ENCODE measurements at places on chromosomes 7 and 10.
A peak's percentile ranks its signal among the peaks of the same experiment; 100 is the strongest.

DNA sequence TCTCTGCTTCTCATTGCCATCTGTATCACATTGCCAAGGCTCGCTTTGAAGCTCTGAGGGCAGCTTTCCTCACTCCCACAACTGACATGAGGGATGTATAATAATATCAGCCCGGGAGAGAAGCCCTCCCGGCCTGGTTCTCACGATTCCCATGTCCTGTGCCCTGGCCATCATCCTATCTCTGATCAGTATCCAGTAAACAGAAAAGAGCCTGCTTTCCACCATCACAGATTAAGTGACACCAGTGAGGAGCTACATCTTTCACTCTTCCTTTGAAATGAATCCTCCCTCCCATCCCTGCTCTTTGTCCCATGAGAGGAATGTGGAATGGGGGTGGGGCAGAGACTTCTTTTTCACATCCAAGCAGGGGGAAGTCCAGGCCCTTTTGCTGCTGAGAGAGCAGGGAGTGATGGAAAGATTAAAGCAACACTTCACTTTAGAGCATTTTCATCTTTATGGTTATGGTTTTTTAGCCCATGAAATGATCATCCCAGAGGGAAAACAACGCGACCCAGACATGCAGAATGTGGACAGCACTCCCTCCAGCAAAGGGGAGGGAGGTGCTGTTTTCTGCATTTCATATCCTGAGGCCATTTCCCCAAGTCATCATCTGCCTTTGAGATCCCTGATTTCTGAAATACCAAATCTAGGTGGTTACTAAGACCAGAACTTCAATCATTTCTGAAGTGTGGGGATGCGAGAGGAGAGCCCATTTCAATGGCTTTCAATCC is 84.6 kb upstream of the LYZL1 start:
- DNase-seq, result no peak

DNA sequence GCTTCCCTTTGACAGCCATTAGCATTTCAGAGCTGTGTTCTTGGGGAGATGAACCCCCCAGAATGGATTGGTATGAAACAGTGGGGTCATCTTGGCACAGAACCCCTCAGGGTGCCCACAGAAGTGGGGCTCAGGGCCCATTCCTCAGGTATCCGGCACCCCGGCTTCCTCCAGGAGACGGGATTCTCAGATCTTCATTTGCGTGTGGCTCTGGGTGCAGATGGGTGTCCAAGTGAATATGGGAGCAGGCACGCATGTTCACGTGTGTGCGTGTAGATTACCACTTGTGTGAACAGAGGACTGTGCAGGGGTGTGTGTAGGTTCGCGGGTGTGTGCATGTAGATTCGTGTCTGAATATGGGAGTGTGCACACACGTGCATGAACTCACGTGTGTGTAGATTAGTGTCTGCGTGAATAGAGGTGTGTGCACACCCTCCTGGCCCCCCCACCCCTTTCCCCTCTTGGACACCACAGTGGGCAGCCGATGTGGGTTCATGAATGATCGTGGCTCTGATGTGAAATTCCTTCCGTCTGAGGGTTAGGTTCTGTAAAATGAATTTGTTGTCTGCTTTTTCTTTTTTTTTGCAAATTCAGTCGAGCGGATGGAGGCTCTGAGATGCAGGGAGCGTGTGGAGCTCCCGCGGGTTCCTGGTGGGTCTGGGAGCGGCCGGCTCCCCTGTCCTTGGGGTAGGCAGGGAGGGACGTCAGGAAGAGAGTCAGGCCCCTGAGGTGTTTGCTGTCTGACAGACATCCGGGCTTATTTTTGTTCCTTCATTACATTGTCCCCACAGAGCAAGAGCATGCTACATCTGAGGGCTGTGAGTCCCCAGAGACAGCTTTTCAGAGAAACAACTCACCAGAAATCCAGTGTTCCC is 7.4 kb downstream of the ELFN1 start:
- no peak for DNase-seq

DNA sequence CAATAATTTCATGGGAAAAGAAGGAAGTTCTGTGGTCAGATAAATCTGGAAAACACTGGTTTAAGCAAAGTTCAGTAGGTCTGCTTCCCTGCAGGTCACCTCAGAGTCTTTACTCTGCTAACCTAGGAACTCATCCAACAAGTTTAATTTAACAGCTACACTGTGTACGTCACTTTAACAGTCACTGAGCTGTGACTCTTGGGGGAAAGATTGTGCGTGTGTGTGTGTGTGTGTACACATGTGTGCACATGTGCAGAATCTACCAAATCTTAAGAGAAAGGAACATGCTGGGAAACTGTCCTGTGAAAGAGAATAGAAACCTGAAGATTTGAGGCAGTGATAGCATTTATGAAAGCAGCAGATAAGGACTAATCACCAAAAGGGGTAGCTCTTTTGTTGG is 62.6 kb downstream of the IKZF1 start:
- DNase-seq, result no peak

DNA sequence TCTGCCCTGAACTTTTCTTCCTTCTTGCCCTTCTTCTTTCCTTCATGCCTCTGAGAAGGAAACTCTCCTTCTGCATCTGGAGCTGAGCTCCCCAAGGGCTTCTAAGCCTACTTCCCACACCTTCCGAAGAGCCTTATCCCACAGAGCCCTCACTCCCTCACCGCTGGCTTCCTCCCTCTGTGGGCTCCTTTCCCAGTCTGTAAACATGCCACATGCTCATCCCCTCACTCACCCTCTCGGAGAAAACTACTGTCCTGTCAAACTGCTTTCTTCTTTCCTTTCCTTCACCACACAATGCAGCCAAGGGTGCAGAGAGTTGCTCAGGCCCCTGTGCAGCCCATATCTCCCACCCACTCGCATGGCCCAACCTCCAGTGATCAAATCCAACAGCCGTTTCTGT is 18.1 kb downstream of the ANKRD16 start:
- DNase-seq, result no peak

GRCh38 chr7:8751557-8752231 is 318.3 kb downstream of the NXPH1 start:
- DNase-seq, result no peak

DNA sequence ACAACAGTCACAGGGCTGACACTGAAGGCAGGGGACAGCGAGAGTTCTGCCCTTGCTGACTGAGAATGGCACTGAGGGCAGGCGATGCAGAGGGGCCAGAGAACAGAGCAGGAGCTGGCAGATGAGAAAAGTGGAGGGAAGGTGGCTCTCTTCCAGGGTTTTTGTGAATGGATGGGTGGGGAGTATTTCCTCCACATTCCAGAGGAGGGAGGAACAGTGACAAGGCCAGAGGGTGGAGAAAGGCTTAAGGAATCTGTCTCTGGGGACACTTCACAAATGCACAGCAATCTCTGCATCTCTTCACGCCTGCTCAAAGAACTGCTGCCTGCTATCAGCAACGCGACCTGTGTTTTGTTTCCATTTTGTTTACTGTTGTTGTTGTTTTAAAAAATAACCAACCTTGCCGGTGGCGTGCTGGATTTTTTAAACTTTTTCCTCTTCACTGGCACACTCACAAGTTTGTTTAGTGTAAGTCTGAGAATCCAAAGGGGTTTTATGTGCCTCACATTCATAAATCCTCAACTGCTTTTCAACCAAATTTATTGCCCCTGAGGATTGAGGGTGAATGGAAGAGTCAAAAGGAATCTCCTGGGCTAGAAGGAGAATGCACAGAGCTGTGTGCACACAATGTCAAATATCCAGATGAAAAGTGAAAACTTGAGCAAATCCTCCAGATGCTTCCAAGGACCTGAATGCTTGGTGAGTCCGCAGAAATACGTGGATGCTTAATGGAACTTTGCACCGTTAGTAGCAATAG is 129.3 kb downstream of the GLI3 start:
- no peak for DNase-seq

DNA sequence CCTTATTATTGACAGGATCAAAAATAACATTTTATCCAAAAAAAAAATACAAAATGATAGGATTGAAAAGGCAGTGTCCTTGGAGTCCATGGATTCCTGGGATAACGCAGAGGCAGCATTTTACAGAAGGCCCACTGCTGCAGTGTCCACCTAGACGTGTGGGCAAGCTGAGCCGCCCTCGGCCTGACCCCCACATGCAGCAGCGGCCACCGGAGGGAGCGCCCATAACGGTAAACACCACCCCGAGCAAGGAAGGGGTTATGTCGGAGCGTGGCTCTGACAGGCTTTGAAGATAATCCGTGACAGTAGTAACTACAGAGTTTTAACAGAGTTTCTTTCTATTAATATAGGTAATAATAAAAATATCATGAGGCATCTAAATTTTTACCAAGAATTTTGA is 45.3 kb upstream of the PITRM1 start:
- no peak for DNase-seq

GRCh38 chr10:16944402-16944801 is 127.2 kb upstream of the RSU1 start:
- peak; percentile 89 for DNase-seq

DNA sequence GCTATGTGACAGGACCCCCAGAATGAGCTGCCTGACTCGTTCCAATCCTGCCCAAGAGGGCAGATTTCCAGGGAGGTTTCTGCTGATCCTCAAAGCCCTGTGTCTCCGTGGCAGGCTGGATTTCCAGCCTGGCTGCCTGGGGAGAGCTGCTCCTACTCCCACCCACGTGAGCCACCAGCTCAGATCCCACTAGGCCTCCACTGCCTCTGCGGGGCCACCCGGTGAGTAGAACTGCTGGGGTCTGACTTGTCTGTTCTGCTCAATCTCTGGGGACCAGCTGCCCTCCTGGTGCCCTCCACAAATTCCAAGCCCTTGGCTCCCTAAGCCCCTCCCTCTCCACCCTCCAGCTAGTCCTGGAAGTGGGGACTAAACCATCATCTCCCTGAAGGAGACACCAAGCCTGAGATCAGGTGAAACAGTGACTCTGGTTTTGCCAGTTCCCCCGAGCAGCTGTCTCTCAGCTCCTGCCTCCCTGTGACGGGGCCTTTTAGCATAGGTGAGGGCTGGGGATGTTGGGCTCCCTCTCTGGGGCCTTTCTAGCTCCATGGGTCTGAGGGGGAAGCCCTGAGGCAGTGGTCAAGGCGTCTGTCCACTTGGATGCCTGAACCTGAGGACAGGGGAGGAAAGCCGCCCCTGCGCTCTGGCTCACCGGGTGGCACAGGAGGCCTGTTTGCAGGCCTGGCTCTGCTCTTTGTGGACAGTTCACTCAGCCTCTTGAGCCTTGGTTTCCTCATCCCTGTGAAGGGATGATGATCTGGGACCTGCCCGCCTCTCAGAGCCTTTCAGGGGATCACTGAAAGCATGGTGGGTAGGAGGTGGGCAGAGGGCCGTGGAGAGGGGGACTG is 5.6 kb downstream of the FAM241B start:
- no peak for DNase-seq

DNA sequence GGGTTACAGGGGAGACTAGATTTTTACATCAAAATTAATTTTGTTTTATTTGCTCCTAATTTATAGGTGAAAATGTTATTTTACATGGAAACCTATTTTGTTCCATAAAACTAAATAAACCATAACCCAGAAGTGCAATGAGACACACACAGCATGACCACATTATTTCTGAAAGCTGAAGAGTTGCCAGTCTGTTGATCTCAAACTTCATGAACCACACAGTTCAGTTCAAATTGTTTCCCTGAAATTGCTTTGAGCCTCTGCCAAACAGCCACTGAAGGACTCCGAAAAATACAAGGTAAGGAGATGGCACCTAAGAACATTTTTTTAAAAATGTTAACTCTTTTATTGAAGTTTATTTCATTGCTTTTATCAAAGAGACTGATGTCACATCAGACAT is 25.0 kb upstream of the ITGB8 start:
- DNase-seq, result no peak

GRCh38 chr10:74103560-74104258 is 46.9 kb downstream of the AP3M1 start:
- DNase-seq, result no peak

GRCh38 chr10:31745612-31746376 is 182.8 kb downstream of the ARHGAP12 start:
- peak; percentile 88 for DNase-seq

DNA sequence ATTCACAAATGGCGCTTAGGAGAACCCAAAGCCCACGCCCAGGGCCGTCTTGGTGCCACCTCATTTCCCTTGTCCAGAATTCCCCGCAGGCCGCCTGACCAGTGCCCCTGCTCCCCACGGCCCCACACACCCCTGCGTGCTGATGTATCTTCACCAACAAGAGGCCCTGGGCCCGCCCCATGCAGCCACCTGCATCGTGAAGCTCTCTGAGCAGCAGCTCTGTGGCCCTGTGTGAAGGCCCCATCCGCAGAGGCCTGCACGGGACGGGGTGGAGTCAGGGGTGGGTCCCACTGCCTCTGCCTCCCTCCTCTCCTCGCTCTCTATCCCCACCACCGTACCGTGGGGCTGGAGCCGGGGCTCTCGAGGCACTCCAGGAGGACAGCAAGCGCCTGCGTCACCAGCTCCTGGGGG is 14.7 kb downstream of the BRAT1 start:
- no peak for DNase-seq

DNA sequence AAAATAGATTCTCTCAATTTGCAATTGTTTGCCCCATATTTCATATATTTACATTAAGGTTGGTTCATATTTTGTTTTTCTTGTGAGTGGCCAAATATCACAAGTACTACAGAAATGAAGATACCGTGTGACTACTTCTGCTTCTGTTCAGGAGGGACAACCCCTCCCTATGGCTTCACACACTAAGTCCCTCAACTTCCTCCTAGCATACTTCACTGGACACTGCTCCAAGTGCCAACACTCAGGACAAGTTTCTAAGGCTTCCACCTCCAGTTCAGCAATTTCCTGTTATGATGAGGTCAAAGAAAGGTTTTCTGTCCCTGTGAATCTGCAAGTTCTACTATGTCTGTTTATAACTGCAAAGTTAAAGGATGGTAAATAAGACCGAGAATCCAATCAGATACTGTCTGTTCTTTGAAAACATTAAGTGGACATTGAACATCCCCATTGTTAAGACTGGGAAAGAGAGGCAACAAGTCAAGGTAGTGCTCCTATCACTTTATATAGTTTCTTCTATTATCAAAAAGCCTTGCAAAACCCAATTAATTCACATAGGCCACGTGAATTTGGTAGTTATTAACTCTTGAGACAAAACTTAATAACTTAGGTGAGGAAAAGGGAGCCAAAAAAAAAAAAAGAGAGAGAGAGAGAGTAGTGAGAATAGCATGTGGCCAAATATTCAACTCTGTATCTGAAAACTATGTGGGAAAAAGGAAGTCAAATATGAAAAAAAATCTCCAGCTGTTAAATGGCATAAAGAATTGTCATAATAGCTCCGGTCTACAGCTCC is 81.3 kb upstream of the DKK1 start:
- DNase-seq, result no peak

- no peak for DNase-seq
Measured at GRCh38 chr7:130353196-130353595, 8.6 kb downstream of the CPA5 start.

GRCh38 chr7:29457141-29457561 is 106.5 kb upstream of the PRR15 start:
- no peak for DNase-seq

- DNase-seq, result no peak
Measured at GRCh38 chr10:14565199-14565598, 209.5 kb downstream of the FAM107B start.

DNA sequence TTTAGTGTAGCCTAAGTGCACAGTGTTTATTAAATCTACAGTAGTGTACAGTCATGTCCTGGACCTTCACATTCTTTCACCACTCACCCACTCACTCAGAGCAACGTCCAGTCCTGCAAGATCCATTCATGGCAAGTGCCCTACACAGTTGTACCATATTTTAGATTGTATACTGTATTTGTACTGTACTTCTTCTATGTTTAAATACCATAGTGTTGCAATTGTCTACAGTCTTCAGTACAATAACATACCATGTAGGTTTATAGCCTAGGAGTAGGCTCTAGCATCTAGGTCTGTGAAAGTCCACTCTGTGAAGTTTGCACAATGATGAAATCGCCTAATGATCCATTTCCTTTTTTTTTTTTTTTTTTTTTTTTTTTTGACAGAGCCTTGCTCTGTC is 12.0 kb downstream of the EEPD1 start:
- no peak for DNase-seq
